ENCODE measurements at places on chromosomes 11 and 22. TPM values are rescaled to one million over a fixed set of nuclear protein-coding genes. Genes with fewer than 3 reads are reported as not detected.

Gene FADS1
- total RNA-seq, result 23.8 TPM

Gene TXNRD2
- total RNA-seq, result 14.7 TPM

Gene LRP5
- 86.2 TPM for total RNA-seq

DNA sequence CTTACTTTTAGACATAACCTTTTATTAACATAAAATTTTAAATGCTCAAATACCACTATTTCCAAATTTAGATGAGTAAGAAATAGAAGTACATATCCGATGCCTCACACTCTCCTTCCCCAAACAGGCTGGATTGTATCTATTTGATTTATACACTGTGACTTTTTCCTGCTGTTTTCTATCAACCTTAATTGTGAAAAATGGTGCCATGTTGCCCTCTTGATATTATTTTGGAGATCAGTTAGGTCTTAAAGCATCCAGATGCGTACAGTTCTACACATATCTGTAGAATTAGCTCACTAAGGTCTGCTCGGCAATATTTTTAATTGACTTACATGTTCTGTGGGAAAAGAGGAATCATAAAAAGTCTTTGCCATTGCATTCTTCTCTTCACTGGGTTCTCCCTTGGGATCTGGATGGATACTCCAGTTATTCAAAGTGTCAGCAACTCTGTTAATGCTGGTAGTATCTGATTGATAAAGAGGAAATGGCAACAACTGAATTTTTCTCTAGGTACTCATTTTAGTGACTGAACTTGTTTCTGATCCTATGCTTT, 27.2 kb downstream of the EIF3M start:
- no peaks in the 10 kb centered on the region for H3K27me3 ChIP-seq
- H3K4me3 ChIP-seq, result no peak overlapping the region
- no peak for DNase-seq
- H3K36me3 ChIP-seq, result no peaks in the 10 kb centered on the region
- no peaks in the 10 kb centered on the region for H3K4me1 ChIP-seq

- DNase-seq, result no peak
- no peak overlapping the region for H3K27ac ChIP-seq
- no peaks in the 10 kb centered on the region for H3K4me1 ChIP-seq
- no peak overlapping the region for H3K4me3 ChIP-seq
- H3K27me3 ChIP-seq, result no peaks in the 10 kb centered on the region
These were observed 22.2 kb upstream of the IL18BP start for GRCh38 chr11:71976551-71976950.

GRCh38 chr11:118277312-118277711, 13.2 kb upstream of the MPZL2 start:
- no peak overlapping the region for H3K4me3 ChIP-seq
- no peak for DNase-seq
- H3K36me3 ChIP-seq, result no peaks in the 10 kb centered on the region
- peak overlapping the region; percentile 7 for H3K27ac ChIP-seq
- peaks cover 4% of the 10 kb centered on the region for H3K27me3 ChIP-seq

DNA sequence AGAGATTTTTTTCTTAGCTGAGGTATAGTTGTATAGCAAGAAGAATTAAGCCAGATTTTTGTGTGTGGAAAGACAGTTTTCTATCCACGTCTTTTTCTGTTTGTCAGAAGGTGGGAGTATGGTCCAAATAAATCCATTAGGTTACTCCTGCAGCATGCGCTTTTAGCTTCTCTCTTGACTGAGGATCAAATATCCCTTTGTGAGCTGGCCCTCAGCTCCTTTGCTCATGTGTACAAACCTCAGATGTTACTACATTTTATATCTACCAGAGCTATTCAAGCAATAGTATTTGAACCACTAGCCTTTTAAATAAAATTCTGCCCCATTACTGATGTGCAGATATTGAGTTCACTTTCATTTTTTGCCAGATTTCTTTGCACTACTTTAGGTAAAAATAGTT, 8.8 kb upstream of the SIDT2 start:
- DNase-seq, result no peak
- H3K4me3 ChIP-seq, result no peak overlapping the region
- no peaks in the 10 kb centered on the region for H3K4me1 ChIP-seq
- H3K27ac ChIP-seq, result peak overlapping the region; percentile 34

- H3K27ac ChIP-seq, result no peak overlapping the region
- H3K4me1 ChIP-seq, result no peaks in the 10 kb centered on the region
- no peaks in the 10 kb centered on the region for H3K27me3 ChIP-seq
- H3K36me3 ChIP-seq, result no peaks in the 10 kb centered on the region
- no peak for DNase-seq
- H3K4me3 ChIP-seq, result no peak overlapping the region
These were observed 134.8 kb downstream of the TBC1D22A start for GRCh38 chr22:46897246-46897623.

GRCh38 chr22:19061471-19062138, 60.6 kb downstream of the DGCR2 start:
- no peaks in the 10 kb centered on the region for H3K27me3 ChIP-seq
- DNase-seq, result no peak
- H3K4me3 ChIP-seq, result no peak overlapping the region
- no peaks in the 10 kb centered on the region for H3K4me1 ChIP-seq
- H3K36me3 ChIP-seq, result no peaks in the 10 kb centered on the region

Gene TRIM49C
- total RNA-seq, result not detected

DNA sequence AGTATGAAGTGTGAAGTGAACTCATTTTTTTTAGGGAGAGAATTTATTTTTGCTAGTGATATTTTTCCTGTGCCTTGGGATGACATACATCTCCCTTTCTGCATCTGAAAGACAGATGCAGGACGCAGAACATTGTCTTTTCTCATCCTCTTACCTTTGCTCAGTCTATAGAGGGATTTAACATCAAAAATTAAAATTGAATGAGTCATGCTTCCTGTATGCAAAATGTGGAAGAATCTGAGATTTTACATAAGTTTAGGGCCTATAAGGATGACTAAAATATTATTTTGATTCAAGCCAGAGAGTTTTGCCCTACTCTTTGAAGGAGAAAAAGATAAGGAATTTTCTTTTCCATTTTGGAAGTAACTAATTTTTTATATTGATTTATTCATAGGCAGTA, 27.3 kb downstream of the XRCC6 start:
- H3K4me1 ChIP-seq, result no peaks in the 10 kb centered on the region
- DNase-seq, result no peak
- H3K4me3 ChIP-seq, result no peak overlapping the region
- no peak overlapping the region for H3K27ac ChIP-seq
- no peaks in the 10 kb centered on the region for H3K27me3 ChIP-seq
- no peaks in the 10 kb centered on the region for H3K36me3 ChIP-seq

DNA sequence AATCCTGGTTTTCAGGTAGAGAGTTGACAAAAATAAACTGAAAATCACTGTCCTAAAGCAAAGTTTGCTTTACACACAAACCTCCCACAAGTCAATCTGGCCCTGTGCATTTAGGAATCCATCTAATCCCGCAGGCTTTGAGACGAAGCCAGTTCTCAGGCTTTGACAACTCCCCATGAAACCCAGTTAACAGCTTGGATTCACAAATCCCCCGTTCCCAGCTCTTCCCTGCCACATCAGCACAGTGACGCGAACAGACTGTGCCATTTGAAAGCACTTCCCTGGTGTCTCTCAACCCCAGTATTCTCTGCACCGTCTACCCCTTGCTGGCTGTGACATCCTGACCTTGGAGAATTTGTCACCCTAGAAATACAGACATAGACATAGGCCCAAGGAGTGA, 117.8 kb downstream of the OPCML start:
- H3K36me3 ChIP-seq, result no peaks in the 10 kb centered on the region
- H3K27ac ChIP-seq, result no peak overlapping the region
